ENCODE measurements at places on chromosomes 1 and 21. TPM values are rescaled to one million over a fixed set of nuclear protein-coding genes. Genes with fewer than 3 reads are reported as not detected.

STUM gene
- not detected for total RNA-seq

ATAD3C gene
- not detected for total RNA-seq

C4BPA gene
- total RNA-seq: not detected

KRTAP26-1 gene
- not detected for total RNA-seq

CFAP141 gene
- not detected for total RNA-seq

CR2 gene
- not detected for total RNA-seq
